T-cell (primary cell): ENCODE measurements at places on chromosomes 12 and 14. TPM values are rescaled to one million over a fixed set of nuclear protein-coding genes. Genes with fewer than 3 reads are reported as not detected.

TAS2R42 gene
- total RNA-seq = not detected

OTUB2 gene
- total RNA-seq = 0.57 TPM

LHX5 gene
- not detected for total RNA-seq

PLA2G1B gene
- 1.6 TPM for total RNA-seq

CCDC85C gene
- total RNA-seq = 9.1 TPM

KRT6C gene
- total RNA-seq = not detected

ZNF385A gene
- total RNA-seq = 1.5 TPM

KNTC1 gene
- 26.2 TPM for total RNA-seq

TAS2R31 gene
- 2.4 TPM for total RNA-seq

CYP46A1 gene
- 0.10 TPM for total RNA-seq

CD69 gene
- 39.4 TPM for total RNA-seq

CATSPERB gene
- 3.9 TPM for total RNA-seq

LRRC23 gene
- 8.8 TPM for total RNA-seq

TMEM253 gene
- 0.49 TPM for total RNA-seq

PLEKHD1 gene
- total RNA-seq = 0.44 TPM

RASAL1 gene
- 0.43 TPM for total RNA-seq

TEAD4 gene
- not detected for total RNA-seq

TBX5 gene
- not detected for total RNA-seq

IL26 gene
- not detected for total RNA-seq

MNAT1 gene
- 24.8 TPM for total RNA-seq

CCDC177 gene
- not detected for total RNA-seq

CFAP54 gene
- total RNA-seq = 0.47 TPM

ACADS gene
- 20.4 TPM for total RNA-seq

SDSL gene
- total RNA-seq = 2.3 TPM

SMIM41 gene
- not detected for total RNA-seq

SERPINA10 gene
- not detected for total RNA-seq

BCL2L14 gene
- 1.0 TPM for total RNA-seq

EML1 gene
- not detected for total RNA-seq

OTX2 gene
- total RNA-seq = 0.22 TPM

PITPNM2 gene
- total RNA-seq = 56.5 TPM

CACNA1C gene
- total RNA-seq = 0.10 TPM

OAS2 gene
- total RNA-seq = 62.2 TPM

IGF1 gene
- total RNA-seq = not detected

LPAR5 gene
- total RNA-seq = 11.7 TPM

KLRF1 gene
- 0.35 TPM for total RNA-seq

HOTAIR gene
- total RNA-seq = not detected

RD3L gene
- not detected for total RNA-seq

LIN7A gene
- total RNA-seq = not detected
